ENCODE measurements at places on chromosomes 16 and 17.

DNA sequence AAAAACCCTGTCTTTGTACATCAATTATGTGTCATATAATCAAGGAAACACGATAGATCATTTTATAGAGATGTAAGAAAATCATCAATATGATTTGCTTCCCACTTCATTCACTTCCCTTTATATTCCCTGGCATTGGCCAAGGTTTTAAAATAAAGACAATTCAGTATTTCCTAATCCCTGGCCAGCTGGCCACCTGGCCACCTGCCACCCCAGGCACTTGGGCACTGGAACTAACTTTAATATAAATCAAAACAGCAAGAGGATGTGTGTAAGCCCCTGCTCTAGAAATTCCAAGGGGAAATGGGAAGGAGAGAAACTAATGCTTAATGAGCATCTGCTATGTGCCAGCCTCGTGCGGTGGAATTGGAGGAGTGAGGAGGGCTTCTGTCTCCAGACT lies 58.6 kb upstream of the TOB1 start:
- no peak for DNase-seq

DNA sequence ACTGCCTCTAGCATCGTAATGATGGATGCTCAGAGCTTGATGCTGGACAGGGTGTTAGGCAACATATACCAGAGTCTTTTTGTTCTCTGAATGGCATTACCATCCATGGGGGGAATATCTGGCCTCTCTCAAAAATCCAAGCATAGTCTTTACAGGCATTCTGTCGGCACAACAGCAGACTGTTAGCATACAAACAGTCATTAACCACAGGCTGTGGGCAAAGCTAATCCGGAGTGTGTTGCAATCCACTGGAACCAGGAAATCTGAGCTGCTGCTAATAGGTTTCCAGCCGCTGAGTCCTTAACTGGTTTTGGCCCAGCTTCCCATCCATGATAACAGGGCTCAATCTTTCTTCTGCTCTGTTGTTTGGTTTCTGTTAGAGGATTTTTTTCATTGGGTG lies 371.9 kb downstream of the HS3ST3B1 start:
- DNase-seq: no peak

DNA sequence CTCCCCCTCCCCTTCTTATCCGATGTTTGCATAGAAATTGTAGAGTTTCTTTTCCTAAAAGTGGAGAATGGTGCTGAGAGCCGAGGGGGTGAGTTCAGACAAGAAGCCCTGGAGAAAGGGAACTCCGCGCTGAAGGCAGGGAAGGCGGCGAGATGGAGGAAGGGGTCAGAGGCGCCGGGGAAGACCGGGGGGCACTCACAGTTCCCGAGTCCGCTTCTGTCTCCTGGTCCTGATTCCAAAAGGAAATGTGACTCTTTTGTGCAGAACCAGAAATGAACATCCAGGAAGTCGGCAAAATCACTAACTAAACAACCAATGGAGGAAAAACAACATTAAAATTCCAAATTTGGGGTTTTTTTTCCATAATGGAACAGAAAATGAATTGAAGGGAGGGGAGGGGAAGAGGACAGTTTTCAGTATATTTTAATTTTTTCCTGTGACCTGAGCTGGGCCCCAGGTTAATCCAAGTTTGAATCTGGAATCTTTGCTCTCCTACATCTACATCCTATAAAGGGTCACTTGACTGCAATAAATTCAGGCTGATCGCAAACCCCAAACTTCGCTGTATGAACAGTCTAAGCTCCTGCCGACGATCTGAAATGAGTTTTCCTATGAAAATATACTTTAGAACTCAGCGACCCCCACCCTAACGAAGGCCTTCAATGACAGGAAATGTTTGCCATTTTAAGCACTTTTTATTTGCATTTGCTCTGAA lies 252.3 kb downstream of the C16orf95 start:
- DNase-seq: no peak

GRCh38 chr17:21357281-21357680 lies 18.9 kb upstream of the KCNJ12 start:
- DNase-seq: no peak

GRCh38 chr17:66200685-66201092 lies 8.8 kb upstream of the CEP112 start:
- peak; percentile 73 for DNase-seq

DNA sequence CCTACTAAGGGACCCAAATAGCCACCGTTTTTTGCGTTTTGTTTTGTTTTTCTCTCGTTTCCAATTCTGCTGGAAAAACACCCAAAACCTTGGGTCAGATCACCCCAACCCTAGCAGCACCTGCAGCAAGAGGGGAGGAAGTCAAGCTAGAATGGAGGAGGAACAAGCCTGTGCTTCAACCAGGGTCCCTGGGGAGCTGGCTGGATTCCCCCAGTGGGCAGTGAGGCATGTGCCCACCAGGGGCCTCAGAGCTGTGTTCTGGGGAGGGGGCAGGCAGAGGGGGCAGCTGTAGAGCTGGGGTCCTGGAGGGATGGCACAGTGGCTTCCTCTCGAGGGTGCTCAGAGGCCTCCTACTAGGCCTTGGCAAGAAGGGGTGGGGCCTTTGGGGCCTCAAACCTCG lies 6.5 kb downstream of the CD79B start:
- DNase-seq: no peak

DNA sequence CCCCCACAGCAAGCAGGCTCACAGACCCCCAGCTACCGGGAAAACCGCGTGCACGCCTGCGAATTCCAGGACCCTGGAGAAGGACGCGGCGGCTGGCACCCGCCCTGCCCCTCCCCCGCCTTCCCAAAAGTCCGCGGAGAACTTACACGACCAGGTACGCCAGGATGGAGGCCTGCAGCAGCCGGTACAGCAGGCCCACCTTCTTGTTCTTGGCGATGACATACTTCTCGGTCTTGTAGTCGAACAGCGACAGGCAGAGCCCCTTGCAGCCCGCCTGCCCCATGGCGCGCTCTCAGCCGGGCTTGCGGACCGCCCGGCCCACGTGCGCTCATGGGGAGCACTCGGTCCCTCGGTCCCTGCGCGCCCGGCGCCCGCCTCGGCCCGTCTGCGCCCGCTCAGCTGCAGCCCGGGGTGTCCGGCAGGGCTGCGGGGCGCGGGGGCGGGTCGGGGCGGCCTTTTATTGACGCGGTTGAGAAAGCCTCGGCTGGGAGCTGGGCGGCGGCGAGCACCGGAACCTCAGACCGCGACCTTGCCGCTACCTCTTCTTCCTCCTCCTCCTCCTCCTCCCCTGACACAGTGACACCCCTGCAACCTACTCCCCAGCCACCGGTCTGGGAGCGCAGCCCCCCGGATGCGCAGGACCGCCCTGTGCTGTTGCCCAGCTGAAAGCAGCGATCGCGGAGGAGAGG lies at the start of gene P2RX5:
Gene P2RX5 (minus strand): TSS at position 433 of the 689 bp plus-strand sequence. CDS start 150 bp downstream, at position 283.
- DNase-seq: peak; percentile 57

DNA sequence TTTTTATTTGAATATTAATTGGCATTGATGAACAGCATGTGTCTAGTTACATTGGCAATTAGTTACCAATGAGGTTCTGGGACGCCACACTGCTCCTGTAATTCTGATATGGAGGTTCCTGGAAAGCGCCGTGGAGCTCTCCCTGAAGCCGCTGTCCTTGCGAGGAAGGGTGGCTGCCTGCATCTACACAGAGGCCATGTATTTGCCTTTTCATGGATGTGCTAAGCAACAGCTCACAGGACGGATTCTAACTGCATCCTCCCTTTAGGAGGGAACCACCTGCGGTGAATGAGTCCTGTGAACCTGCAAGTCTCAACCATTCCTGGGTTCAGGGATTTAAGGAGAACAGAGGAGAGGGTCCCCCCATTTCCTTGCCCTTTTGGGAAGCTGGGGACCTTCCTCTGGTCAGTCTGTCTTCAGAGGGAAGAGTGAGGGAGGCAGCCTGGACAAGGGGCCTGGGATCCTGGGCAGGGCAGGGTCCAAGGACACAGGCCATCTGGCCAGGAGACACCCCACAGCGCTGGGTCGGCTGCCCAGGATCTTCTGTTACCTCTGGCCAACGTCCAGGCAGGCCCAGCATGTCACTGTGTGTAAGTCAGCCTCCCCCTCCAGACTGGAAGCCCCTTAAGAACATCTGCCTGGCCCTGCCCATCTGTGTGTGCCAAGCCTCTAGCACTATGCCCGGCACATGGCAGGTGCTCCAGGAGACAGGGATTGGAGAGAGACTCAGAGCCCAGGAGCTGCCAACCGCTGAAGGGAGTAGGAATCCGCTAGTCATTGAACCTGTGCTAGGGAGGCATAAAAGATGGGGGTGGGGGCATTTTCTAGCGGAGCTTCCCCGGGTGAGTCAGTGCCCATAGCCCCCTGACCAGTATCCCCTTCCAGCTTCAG lies 314.1 kb upstream of the TNRC6C start:
- no peak for DNase-seq

GRCh38 chr16:50002190-50002589 lies 22.8 kb upstream of the CNEP1R1 start:
- DNase-seq: no peak

GRCh38 chr17:43667947-43668348 lies 6.2 kb upstream of the MEOX1 start:
- DNase-seq: no peak

DNA sequence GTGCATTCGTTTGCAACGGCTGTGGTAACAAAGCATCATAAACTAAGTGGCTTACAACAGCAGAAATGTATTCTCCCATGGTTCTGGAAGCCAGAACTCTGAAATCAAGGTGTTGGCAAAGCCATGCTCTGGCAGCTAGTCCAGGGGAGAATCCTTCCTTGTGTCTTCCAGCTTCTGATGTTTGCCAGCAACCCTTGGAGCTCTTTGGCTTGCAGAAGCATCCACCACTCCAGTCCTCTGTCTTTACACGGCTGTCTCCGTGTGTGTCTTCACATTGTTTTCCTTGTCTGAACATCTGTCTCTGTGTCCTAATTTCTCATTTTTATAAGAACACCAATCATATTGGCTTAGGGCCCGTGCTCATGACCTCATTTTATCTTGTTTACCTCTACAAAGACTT lies 265.3 kb upstream of the HSBP1 start:
- DNase-seq: no peak

GRCh38 chr16:75555707-75556430 lies at the start of gene TMEM231:
TMEM231 (minus strand) TSS chr16:75556252; CDS start chr16:75556209, 43 bp downstream.
- DNase-seq: peak; percentile 97

DNA sequence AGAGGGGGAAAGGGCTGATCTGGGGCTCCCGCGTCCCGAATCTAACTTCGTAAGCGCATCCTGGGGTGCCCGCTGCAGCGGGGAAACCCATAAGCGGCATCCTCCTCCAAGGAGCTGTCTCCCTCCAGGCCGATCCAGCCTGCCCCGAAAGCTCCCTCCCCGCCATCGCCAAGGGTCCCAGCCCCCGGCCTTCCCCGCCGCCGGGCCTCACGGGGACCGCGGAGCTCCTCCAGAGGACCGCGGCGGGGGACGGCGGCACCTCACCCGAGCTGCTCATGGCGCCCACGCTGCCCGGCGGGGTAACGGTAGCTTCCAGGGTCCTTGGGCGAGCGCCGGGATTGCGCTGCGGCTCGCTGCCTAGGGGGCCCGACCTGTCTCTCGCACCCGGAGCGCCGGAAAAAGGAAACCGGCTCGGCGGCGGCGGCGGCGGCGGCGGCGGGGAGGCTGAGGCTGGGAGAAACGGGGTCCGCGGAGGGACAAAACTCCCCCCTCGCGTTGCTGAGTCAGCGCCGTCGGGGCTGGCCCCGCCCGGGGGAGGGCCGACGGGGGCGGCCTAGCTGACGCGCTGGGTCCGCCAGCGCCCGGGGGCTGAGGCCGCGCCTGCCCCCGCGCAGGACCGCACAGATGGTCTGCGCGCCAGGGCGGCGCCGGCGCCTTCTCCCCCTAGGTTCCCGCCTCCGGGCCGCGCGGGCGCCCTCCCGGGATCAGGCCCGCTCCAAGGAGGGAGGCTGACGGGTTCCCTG lies at the start of gene BLMH:
Gene BLMH (minus strand): TSS at position 402 of the 743 bp plus-strand sequence. CDS start 125 bp downstream, at position 277.
- peak; percentile 84 for DNase-seq

- no peak for DNase-seq
These were observed 3.2 kb upstream of the MPO start for GRCh38 chr17:58283674-58284612.

- DNase-seq: peak; percentile 75
These were observed at the start of gene HOXB4 for GRCh38 chr17:48577946-48578615. HOXB4 (minus strand) TSS chr17:48578350; CDS start chr17:48578319, 31 bp downstream.

- no peak for DNase-seq
These were observed 16.3 kb downstream of the DNAI2 start for GRCh38 chr17:74290340-74290739.

DNA sequence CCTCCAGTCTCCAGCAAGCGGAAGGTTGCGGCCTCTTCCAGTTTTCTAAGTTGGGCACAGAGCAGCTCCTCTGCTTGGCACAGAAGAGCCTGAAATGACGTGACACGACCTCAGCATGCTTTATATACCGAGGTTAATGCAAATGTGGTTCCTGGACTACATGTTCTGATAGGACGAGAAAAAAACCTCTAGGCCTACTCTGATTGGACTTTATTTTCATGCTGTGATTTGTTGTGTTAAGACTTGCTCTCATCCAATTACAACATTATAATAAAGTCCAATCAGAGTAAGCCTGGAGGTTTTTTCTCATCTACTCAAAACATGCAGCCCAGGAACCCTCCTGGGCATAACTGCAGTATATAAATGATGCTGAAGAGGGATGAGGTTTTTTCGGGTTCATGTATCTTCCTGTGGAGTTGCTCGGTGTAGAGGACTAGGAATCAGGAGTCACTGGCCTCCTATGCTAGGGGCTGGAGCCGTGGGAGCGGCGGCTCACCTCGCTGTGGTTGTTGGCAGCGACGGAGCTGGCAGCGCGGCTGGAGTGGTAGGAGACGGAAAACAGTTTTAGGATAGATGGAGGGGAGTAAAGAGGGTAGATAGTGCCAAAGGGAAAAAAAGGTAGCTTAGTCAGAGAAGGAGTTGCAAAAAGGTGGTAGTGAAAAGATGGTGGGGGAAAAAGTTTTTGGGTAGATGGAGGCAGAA lies 878.0 kb downstream of the KCNJ18 start:
- DNase-seq: no peak

DNA sequence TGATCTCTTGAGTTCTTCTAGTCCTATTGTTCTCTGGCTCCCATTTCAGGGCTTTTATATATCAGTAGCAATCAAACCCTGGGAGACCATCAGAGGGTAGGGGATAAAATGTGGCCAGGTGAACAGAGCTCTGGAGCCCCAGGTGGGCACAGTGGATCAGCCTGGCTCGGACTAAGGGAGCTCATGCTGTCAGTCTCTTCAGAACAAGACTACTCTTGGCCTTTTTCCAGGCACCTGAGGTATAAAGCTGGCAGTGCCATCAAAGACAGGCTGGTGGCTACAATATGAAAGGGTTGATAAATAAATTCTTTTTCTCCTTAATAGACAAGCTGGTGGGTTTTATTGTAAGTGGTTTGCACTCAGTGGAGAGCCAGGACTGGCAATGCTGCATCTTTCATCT lies 160.0 kb upstream of the CCL2 start:
- DNase-seq: no peak

DNA sequence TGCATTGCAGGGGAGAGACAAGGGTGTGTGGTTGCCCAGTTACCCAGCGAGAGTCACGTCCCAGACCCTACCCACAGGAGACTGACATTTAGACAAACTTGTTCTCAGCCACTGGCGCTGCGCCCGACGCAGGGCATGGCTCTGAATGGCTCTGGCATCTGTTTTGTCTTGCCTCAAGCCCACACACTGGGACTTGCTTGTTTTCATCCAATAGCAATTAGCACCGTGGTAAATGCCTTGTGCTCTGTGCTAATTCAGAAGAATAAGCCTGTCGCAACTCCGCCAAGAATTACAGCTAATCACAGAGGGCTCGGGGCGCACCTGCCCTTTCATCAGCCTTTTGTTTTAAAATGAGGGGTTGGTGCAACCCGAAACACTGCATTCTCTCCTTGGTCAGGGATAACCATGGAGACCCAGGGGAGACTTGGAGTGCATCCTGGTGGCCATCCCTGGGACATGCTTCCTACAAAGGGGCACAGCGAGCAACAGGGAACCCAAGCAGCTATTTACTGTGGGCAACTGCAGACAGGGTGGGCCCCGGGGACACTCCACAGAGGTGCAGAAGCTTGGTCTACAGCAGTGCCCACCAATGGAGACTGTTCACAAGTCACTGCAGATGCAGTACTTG lies 220.6 kb upstream of the ZFHX3 start:
- no peak for DNase-seq

Measured in CD4-positive, alpha-beta T cell treated with Interleukin-12 subunit alpha and Interleukin-12 subunit beta, for 1 hour (primary cell).